Stimulated activated CD4-positive, alpha-beta T cell treated with anti-CD3 and anti-CD28 coated beads, Interleukin-4, amount 100 ng/mL, for 4 hours (primary cell): ENCODE measurements at places on chromosomes 7 and 10.

DNA sequence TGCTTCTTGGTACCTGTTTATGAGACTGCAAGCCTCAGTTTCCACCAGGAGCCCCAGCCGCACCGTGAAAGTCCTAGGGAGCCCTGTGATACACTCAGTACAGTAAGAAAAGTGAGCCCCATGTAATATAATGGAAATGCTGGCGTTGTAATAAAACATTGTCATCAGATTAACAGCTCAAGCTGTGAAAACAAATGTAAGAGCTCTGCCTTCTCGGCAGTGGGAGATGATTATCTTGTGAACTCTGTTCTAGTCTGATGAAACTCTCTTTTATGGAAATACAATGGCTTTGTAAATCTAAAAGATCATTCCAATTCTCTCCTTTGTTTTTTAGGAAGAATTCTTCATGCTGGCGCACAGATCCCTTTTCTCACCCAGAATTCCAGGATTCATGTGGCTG is 299.9 kb downstream of the ABCA13 start:
- no peak for DNase-seq

DNA sequence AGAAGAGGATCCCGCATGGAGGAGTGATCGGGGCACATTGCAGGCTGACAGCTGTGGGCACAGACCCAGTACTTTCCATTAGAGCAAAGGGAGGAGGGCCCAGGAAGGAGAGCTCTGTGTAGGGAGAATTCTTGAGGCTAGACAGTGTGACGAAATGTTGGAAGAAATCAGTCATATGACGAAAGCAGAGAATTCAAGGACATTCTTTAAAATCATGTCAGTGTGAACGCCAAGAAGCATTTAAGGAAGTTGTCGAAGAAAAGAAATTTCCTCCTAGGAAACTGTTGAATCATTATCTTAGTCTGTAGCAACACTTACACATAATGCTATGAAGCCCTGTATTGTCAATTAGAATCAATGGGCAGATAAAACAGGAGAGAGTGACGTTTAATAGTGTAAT is 191.3 kb upstream of the ADARB2 start:
- no peak for DNase-seq

DNA sequence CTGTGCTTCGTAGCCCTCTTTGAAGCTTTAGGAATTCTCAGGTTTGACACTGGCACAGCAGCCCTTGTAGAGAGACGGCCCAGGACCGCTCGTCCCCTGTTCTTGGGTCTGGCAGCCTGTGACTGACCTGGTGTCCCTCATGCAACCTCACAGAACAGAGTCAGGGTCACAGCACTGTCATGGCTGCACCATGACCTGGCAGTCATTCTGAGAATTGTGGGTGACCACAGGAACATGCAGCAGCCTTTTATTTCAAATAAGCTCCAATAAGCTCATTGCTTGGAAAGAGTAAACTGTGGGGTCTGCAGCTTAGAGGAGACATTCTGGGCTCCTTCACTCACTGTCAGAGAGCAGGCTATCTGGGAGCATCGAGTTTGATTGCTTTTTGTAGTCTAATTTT is 42.5 kb downstream of the MYO1G start:
- DNase-seq = no peak

- no peak for DNase-seq
Measured at GRCh38 chr10:1037098-1037497, 11.4 kb upstream of the IDI2 start.

DNA sequence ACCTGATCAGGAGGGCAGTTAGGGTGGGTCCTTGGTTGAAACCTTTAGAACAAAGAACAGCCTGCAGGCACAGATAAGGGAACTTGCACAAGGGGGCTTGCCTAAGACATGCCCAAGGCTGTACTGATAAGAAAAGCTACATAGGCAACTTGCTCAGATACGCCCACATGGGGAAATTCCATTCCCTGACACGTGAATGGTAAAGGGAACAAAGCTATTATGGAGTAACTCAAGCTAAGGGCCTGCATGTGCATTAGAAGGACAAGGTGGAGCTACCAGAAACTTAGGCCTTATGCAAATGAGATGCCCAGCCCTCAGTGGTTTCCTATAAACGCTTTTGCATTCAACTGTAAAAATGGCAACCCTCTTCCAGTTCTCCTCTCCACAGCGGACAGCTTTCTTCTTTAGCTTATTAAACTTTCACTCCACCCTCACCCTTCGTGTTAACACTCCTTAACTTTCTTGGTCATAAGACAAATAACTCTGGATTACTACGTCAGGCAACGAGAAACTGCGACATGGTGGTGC is 1192.1 kb upstream of the CELF2 start:
- DNase-seq = no peak
